GM12878 (cell line): ENCODE measurements at places on chromosomes 12 and 14. TPM values are rescaled to one million over a fixed set of nuclear protein-coding genes. Genes with fewer than 3 reads are reported as not detected.

GRCh38 chr12:51028813-51029150, 2.6 kb upstream of the SLC11A2 start:
- no peak for DNase-seq

GRCh38 chr12:94128280-94128679, 20.1 kb upstream of the PLXNC1 start:
- no peak for DNase-seq

DNA sequence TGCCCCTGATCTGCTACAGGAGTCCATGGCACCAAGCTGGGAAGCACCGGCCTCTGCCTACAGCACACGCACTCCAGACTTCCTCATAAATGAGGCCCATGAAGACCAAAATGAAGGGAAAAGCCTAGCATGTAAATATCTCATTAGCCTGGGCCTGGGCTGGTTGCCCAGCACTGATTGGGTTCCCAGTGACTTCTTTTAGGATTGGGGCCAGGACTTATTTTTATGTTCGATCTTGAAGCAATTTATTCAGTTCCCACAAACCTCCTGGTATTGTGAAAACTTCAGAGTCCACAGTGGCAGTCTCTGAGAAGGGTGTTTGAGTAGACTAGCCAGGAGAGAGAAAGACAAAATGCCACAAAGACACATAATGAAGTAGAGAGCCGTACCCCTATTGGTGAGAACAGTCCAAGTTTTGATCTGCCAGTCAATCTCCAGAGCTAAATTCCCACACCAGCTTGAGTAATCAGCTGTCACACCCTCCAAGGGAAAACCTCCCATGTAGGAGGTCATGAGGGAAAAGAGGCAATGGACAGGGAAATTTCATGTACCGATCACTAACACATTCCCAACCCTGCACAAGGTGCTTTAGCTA, 78.2 kb downstream of the PHLDA1 start:
- DNase-seq, result no peak

- no peak for DNase-seq
These were observed 185.1 kb upstream of the CDKN3 start for GRCh38 chr14:54211551-54212308.

- DNase-seq, result no peak
These were observed 69.5 kb downstream of the NKX2-1 start for GRCh38 chr14:36450550-36450949.

DNA sequence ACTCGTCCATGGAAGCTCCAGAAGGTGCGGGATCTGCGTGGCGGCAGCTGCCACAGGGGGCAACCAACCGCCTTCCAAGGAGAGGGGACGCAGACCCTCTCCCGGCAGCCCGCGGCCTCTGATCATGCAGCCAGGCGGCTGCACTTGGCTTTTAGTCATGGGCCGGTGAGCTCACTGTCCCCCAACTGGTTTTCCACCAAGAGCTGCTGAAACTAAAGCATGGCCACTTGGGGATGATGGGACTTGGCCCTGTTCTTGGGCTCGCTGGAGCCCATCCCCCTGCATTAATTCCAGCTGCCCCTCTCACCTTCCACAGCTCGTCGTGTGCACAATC, 39.1 kb downstream of the CCDC85C start:
- no peak for DNase-seq

GRCh38 chr12:50787618-50788017, 23.7 kb downstream of the ATF1 start:
- no peak for DNase-seq

- DNase-seq, result no peak
These were observed 30.5 kb downstream of the AREL1 start for GRCh38 chr14:74682169-74682952.

- DNase-seq, result no peak
These were observed 2.6 kb downstream of the SIX4 start for GRCh38 chr14:60721326-60722106.

GRCh38 chr14:80669426-80669825, 272.1 kb downstream of the CEP128 start:
- DNase-seq, result no peak

- DNase-seq, result no peak
These were observed 13.4 kb upstream of the ALDH2 start for GRCh38 chr12:111753144-111753881.

- DNase-seq, result no peak
These were observed 19.1 kb downstream of the DACT1 start for GRCh38 chr14:58656671-58657411.

GRCh38 chr14:24847568-24848095, 202.3 kb downstream of the STXBP6 start:
- no peak for DNase-seq

DNA sequence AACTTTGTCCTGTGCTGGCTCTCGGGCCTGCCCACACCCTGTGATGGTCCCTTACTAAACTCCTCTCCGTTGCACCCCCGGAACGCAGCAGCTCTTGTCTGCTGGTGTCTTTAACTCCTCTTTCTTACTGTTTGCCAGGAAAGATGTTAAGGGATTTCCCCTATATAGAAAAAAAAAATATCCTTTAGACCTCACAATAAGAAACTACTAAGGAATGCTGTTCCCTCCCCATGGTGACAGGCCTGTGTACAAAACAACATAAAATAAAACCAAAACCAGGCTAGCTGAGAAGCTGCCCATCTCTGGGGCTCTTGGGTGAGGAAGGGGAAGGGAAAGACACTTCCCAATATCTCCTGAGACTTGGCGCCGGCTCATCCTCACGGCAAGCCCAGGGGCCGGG, 95.4 kb downstream of the CHGA start:
- DNase-seq, result no peak

Gene HELB
- total RNA-seq, result 5.8 and 6.4 TPM in 2 replicates

Gene CCDC60
- total RNA-seq, result not detected in 2 replicates

Gene RPS6KL1
- 2.8 and 4.2 TPM in 2 replicates for total RNA-seq

Gene CKAP4
- 23.6 TPM in 2 replicates for total RNA-seq

Gene SPRYD3
- 24.7 and 27.7 TPM in 2 replicates for total RNA-seq

Gene CBX5
- 138 TPM in 2 replicates for total RNA-seq

Gene CLEC4D
- total RNA-seq, result not detected in 2 replicates
